Large intestine (tissue), 12 donors: ENCODE measurements at places on chromosomes 3 and 15. TPM values are rescaled to one million over a fixed set of nuclear protein-coding genes. Genes with fewer than 3 reads are reported as not detected.

FBXL22 gene
- 6.3 TPM for polyA plus RNA-seq

AP4E1 gene
- 8.8 TPM for polyA plus RNA-seq

FSIP1 gene
- 0.78 TPM for polyA plus RNA-seq

BOC gene
- polyA plus RNA-seq: 14.7 TPM

GREM1 gene
- polyA plus RNA-seq: 26.2 TPM

UTS2B gene
- polyA plus RNA-seq: 0.24 TPM

CYP1A1 gene
- polyA plus RNA-seq: 0.54 TPM

CYP1A2 gene
- polyA plus RNA-seq: not detected

WDR49 gene
- polyA plus RNA-seq: 0.13 TPM

STRIT1 gene
- 0.97 TPM for polyA plus RNA-seq

SLC51B gene
- 20.2 TPM for polyA plus RNA-seq

SV2B gene
- 2.4 TPM for polyA plus RNA-seq

CADPS gene
- 17.8 TPM for polyA plus RNA-seq

SLC26A6 gene
- 41.2 TPM for polyA plus RNA-seq

CDV3 gene
- polyA plus RNA-seq: 117 TPM

DOCK3 gene
- polyA plus RNA-seq: 0.81 TPM

ANKRD34C gene
- polyA plus RNA-seq: not detected

APOD gene
- 12.6 TPM for polyA plus RNA-seq

KBTBD8 gene
- 2.7 TPM for polyA plus RNA-seq

CAPN3 gene
- 229 TPM for polyA plus RNA-seq
